Caco-2 (cell line): ENCODE measurements at places on chromosomes 12 and 14. TPM values are rescaled to one million over a fixed set of nuclear protein-coding genes. Genes with fewer than 3 reads are reported as not detected.

DNA sequence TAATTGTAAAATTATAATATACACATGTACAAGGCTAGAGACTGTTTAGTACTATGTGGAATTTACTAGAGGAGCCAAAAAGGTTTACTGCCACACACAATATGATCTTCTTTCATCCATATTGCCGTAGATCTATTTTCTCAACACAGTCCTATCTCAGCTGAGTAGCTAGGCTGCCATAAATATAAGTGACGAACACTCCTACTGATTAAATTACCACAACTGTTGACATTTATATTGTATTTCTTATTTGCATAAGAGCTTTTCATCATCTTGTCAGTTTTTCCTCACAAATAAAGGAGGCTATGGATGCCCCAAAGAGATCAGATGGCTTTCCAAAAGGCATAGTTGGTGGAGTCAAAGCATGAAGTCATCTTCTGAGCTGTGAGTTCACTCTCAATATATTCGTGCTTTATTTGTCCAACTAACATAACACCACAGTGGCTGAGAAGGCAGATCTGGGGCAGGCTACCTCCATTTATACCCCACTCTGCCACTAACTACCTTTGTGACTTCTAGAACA, 78.6 kb downstream of the CCDC59 start:
- H3K27me3 ChIP-seq = no peaks in the 10 kb centered on the region
- H3K4me1 ChIP-seq = no peaks in the 10 kb centered on the region
- H3K27ac ChIP-seq = no peak overlapping the region
- DNase-seq = no peak
- H3K36me3 ChIP-seq = no peaks in the 10 kb centered on the region

DNA sequence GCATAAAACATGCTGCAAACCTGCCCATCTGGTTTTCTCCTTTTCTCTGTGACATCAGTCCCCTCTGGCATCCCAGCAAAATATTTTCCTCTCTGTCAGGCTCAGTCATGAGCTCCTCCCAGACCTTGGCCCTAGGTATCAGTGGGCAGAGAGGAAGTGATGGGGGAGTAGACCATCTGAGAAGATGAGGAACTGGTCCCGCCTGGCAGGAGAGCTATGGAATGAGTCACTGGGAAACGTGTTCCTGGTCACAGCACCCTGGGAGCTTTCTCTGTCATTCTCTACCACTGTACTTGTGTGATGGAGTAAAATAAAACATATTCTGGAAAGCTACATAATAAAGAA, 5.0 kb upstream of the SRSF9 start:
- H3K4me3 ChIP-seq = no peak overlapping the region
- H3K36me3 ChIP-seq = no peaks in the 10 kb centered on the region
- H3K27me3 ChIP-seq = no peaks in the 10 kb centered on the region
- H3K4me1 ChIP-seq = no peaks in the 10 kb centered on the region; the same call in 1 of the 2 replicates
- H3K27ac ChIP-seq = no peak overlapping the region

GRCh38 chr14:105904379-105904778, 378.0 kb downstream of the TMEM121 start:
- no peak for DNase-seq
- H3K4me3 ChIP-seq = no peak overlapping the region
- no peak overlapping the region for H3K27ac ChIP-seq
- no peaks in the 10 kb centered on the region for H3K4me1 ChIP-seq
- no peaks in the 10 kb centered on the region; the same call in 1 of the 2 replicates for H3K27me3 ChIP-seq
- H3K36me3 ChIP-seq = no peaks in the 10 kb centered on the region

KRT82 gene
- not detected in 2 replicates for total RNA-seq

DNA sequence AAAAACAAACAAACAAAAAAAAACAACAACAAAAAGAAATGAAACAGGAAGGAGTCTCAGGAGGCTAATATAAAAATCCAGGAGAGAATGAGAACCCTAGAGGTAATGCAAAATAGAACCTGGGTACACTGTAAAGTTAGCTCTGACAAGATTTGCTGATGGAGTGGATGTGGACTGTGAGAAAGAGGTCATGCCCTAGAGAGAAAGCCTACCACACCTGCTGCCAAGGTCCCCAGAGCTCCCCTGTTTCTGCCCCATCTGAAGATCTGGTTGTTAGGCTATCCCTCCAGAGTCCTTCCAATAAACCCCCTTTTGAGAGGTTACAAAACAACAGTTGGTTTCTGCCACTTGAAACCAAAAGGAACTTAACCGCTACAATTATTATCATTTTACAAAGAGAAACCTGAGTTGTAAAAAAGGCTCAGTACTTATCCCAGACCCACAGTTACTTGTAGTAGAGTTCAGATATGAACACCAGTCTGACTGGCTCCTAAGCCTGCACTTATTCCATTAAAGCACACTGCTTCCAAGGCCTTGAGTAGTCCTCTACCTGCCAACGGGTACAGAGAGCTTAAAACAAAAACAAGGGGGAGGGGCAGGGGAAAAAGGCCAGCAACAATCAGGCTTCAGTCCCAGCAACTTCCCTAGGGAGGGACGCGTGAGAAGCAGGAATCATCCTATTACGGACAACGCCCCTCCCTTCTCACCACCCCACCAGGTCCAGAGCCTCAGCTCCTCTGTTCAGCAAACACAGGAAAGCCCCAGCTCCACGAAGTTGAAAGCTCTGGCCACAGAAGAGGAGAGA, 27.7 kb downstream of the PPP1R13B start:
- H3K27me3 ChIP-seq = no peaks in the 10 kb centered on the region
- H3K4me3 ChIP-seq = no peak overlapping the region
- H3K36me3 ChIP-seq = no peaks in the 10 kb centered on the region
- H3K27ac ChIP-seq = no peak overlapping the region

LPAR5 gene
- total RNA-seq = 0.19 and 0.20 TPM in 2 replicates
